Omental fat pad (tissue), 4 donors: ENCODE measurements at places on chromosomes 1 and 21. TPM values are rescaled to one million over a fixed set of nuclear protein-coding genes. Genes with fewer than 3 reads are reported as not detected.

The PRMT6 gene
- total RNA-seq: 8.1 TPM

The TSTD1 gene
- 31.6 TPM for total RNA-seq

The OR10R2 gene
- total RNA-seq: not detected

The LAPTM5 gene
- total RNA-seq: 327 TPM

The TSPAN2 gene
- total RNA-seq: 7.8 TPM

The POU3F1 gene
- total RNA-seq: not detected

The MANEAL gene
- 0.84 TPM for total RNA-seq

The EXOSC10 gene
- total RNA-seq: 39.7 TPM

The TRIM45 gene
- 1.1 TPM for total RNA-seq

DNA sequence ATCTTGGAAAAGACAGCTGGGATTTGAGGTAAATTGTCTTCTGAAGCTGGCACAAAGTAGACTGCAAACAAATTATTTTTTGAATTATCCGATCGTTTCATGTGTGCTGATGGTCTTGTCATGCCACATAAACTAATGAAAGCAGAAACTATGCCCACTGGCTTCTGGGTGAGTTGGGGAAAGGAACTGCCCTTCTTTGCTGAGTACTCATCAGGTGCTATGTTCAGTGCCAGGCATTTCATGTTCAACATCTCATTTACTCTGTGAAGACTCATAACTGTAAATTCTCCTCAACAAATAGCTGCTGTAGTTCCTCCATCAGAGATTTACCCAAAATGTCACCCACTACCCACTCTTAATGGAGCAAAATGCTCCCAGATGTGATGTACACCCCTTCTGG is 1.2 kb downstream of the TRIT1 start:
- no peak for DNase-seq

DNA sequence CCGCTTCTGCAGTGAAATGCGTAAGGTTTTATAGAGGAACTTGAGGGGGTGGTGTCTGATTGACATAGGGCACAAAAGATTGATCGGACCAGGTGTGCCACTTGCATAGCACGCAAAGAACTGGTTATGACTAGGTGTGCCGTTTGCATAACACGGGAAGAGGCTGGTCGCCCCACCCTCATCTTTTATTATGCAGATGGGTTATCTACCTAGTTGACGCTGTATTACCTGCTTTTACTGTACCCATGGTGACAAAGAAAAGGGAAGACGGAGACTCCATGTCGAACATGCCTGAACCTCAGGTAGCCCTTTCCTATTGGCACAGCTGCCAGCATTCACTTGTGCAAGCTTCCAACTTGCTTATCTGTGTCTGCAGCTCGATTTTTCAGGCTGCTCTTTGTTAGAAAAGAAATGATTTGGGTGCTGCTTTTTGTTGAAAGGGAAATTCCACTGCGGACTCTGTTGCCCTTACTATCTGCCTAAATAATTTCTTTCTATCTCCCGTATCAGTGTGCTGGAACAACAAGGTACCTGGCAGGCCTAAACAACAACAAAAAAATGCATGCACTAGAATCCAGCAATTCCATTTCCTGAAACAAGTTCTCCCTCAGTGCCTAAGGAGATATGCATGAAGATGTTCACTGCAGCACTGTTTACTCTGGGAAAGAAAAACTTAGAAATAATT is 194.4 kb upstream of the KAZN start:
- no peak for DNase-seq

DNA sequence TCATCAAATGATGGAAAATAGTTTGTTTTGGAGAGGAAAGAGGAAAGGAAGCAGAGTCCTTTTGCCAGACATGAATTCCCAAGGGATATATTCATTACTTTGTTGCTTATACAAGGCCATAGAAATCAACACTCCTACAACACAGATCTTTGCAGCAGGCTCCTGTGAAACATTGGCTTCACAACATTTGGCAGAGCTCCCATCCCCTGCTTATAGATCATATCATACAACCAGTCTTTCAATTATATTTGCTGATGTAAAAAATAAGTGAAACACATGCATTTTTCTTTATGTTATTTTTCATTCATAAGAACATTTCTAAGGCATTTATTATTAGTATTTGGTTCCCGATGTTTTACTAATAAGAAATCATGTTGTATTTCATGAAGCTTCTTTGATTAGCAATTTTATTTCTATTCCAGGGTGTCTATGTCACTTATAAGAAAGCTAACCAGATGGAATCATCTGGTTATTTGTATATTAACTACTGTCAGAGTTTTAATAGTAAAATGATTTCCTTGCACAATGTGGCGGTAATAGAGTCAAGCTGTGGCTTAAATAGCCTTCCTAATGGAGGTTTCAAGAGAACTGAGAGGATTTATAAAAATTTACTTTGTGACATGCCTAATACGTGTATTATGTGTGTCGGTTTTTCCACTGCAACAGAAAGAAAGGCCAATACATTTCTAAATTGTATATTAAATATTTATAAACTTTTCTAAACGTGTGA is 470.3 kb upstream of the NCAM2 start:
- DNase-seq: no peak

GRCh38 chr21:44051462-44051941 is 39.4 kb downstream of the TRAPPC10 start:
- DNase-seq: no peak

DNA sequence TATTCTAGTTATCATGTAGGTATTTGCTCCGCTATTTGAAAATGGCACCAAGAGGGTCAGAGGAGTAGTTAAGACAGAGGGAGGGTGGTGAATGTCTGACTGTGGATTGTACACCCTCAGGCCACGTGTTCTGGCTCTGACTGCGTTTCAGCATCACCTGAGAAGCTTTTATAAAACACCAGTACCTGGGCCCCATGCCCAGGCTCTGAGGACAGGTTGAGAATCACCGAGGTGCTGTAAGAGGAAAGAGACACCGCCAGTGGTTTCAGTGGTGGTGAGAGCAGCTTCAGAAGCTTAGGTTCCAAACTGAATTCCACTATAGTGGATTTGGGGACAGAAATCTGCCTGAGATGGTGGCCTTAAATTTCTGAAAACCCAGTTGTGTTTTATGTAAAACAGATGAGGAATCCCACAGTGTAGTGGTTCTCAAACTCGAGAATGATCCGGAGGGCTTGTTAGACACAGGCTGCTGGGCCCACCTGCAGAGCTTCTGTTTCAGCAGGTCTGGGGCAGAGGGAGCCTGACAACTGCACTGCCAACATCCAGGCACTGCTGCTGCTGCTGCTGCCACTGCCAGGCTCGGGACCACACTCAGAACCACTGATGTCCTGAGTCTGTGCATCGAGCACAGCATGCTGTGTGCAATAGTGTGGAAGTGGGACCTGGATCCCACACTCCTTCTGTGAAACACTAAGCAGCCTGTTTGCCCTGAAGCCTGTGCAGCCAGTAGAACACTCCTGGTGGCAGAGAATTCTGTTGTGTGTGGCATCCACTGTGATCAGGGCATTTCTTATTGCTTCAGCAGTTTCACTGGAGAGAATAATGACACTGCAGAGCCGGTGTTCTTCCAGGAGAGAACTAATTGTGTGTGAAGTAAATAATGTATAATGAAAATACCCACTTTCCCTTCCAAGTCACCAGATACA is 98.7 kb downstream of the SUSD4 start:
- no peak for DNase-seq

DNA sequence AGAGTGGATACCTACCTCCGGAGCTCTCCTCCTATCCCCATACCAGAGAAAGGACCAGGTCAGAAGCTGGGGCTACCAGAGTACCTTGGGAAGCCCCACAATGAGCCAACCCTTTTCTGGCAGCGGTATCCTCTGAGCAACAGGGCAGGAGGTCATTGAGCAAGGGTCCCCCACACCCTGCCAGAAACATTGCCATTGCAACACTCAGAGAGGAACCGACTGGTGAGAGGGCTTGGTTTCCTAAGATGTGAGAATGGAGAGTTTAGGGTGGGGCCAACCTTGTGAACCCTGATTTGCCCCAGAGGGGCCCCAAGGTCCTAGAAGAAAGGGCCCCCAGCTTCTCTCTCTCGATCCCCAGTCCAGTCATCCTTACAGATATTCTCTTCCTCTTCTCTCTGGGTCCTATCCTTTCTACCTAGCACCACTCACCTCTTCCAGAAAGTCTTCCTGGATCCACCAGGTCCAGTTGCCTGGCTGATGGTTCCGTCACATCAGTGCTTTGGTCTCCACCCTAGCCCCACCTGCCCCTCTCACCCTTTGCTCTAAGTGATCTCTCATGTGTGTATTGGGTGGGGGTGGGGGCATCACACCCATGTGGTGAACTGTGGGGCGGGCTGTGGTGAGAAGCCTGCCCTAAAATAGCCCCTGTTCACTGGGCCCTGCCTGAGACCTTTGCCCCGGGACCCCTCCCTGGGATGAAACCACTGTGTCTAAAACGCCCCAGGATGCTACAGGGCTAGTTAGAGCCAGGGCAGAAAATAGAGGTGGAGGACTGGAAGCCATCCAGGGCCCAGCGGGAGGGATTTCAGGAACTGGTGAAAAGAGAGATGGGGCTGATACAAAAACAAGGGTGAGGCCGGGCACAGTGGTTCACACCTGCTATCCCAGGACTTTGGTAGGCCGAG is 8.7 kb downstream of the FGR start:
- DNase-seq: no peak

- DNase-seq: no peak
These were observed 260.8 kb downstream of the SPATA17 start for GRCh38 chr1:217891966-217892365.

GRCh38 chr1:62595647-62596046 is 1.7 kb upstream of the ANGPTL3 start:
- DNase-seq: no peak

- no peak for DNase-seq
These were observed 911 bp downstream of the LMO4 start for GRCh38 chr1:87329526-87330056.

DNA sequence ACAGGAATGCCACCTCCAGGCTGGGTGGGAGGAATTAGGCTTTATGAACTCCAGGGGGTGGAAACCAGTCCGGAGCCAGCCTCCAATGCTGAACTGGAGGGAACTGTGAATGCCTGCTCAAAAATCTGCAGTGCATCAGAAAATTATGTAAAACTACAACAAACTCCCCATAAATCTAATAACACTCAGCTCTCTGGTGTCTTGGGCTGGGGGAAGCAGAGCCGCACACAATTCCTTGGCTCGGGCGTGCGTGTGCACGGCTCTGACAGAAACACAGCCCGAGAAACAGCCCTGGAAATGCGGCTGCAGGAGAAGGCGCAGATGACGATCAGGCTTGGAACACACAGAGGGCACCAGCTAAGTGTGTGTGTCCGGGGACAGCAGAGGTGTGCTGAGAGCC is 127.6 kb upstream of the VAMP3 start:
- DNase-seq: no peak

GRCh38 chr1:151512326-151512725 is 1.1 kb downstream of the CGN start:
- no peak for DNase-seq

DNA sequence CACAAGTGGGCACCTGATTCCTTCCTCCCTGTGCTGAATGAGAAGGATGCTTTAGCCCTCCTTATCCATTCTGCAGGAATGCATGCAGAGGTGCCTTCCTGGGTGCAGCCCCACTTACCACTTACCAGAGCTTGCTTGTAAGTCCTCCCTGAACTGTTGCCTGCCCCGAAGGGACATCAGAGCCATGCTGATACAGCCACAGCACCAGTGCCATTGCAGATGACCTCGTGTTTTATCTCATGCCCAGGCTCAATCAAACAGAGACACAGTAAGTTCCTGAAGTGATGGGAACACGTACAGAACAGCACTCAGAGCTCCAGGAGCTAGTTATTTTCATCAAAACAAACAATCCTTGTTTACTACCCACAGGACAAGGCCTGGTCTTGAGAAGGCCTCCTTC is 81.9 kb downstream of the ATP1A1 start:
- no peak for DNase-seq

- DNase-seq: no peak
These were observed 16.8 kb downstream of the IFFO2 start for GRCh38 chr1:18939398-18940302.

DNA sequence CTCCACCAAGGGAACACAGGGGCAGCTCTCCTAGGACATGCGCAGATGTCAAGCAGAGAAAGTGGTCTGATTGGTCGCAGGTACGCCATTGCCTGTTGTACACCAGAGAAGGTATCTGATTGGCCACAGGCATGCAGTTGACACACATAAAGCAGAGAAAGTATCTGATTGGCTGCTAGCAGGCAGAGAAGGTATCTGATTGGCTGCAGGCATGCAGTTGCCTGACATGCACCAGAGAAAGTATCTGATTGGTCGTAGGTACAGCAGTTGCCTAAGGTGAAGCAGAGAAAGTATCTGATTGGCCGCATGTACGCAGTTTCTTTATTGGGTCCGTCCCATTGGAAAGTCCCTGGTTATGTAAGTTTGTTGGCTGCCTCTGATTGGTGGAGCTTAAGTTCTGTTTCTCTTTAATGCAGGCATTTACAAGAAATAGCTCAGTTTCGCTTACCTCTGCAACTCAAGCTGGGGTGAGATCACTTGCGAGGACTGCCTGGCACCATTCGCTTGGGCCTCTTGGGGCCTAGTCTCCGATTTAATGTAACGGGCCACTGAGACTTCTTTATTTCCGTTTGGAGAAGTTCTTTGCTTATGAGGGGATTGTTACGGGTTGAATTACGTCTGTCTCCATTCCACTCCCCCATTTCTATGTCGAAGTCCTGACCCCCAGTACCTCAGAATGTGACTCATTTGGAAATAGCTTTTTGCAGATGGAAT is 74.2 kb downstream of the SIK1 start:
- no peak for DNase-seq

- no peak for DNase-seq
These were observed 103.8 kb downstream of the TNFSF18 start for GRCh38 chr1:172946814-172947507.

GRCh38 chr1:208007938-208008342 is 97.0 kb upstream of the CD34 start:
- DNase-seq: no peak

GRCh38 chr1:86068841-86069756 is 87.5 kb downstream of the COL24A1 start:
- DNase-seq: no peak

- no peak for DNase-seq
These were observed 15.8 kb upstream of the UBE2U start for GRCh38 chr1:64187646-64188045.

DNA sequence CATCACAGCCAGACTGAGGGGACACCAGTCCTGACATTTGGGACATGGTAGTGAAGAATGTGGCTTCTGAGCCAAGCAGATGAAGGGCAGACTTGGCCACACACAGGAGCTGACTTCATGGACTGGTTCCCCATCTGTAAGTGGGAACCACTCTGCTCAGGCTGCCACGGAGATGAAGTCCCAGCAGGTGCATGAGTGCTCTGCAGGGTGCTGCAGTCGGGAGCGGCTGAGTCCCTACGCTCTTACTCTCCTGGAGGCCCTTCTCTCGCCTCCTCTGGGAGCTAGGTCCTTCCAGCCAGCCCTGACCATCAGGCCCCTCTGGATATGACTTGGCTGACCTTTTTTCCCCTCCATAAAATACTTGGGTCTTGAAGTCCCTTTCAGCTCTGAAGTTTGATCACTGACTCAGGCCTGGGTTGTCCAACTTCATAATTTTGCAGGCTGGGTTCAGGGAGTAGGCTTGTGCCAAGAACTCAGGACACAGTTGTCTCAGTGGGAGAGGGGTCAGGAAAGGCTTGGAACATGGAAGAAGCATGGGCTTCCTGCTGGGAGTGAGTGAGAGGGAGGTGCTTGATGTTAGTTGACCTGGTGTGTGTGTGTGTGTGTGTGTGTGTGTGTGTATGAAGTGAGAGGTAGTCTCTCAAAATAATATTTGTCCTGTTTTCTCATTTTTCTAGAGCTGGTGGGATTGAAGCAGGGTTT is 21.0 kb upstream of the EPS8L3 start:
- no peak for DNase-seq

GRCh38 chr1:23337869-23338268 is 6.2 kb downstream of the HNRNPR start:
- no peak for DNase-seq

GRCh38 chr1:209473025-209473424 is 110.5 kb upstream of the CAMK1G start:
- no peak for DNase-seq

GRCh38 chr1:33442141-33442540 is 11.2 kb upstream of the PHC2 start:
- no peak for DNase-seq
